ENCODE measurements at places on chromosomes 1 and 21. TPM values are rescaled to one million over a fixed set of nuclear protein-coding genes. Genes with fewer than 3 reads are reported as not detected.

- DNase-seq = no peak
These were observed 1.5 kb upstream of the KCNH1 start for GRCh38 chr1:211135342-211135950.

DNA sequence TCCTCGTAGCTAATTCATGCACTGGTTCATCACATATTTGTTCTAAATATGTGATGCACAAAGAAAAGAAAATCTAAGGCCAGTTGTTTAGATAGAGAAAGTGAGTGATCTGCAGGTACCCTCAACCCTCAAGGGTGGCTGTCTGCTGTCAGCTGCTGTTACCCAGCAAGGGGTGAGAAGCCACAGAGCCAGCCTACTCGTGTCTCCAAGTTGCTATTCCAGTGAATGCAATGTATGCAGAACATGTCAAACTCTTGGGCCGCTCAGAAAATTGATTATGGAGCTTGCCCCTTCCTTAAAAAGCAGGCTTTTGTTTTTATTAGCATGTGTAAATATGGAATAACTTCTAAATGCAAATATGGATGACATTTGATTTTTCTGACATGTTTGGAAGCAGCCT is 336.3 kb upstream of the ST6GALNAC5 start:
- no peak for DNase-seq

DNA sequence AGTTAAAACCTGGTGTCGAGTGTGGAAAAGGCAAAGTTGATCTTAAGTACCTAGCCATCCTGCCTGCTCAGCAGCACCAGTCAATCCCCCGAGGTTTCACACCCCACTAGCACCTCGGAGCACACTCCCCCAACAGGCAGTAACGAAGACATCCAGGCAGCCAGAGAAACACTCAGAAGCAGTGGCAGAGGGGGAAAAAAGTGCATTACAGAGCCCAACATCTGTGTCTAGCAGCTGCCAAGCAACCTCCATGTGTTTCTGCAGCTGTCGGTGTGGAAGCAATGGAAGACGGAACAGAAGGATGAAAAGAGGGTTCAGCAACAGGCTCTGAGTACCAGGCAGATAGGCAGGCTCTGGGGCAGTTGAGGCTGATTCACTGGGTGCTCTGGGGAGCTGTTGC is 73.4 kb upstream of the PROX1 start:
- DNase-seq = no peak

GRCh38 chr1:169483500-169483966 is 2.2 kb downstream of the SLC19A2 start:
- no peak for DNase-seq

DNA sequence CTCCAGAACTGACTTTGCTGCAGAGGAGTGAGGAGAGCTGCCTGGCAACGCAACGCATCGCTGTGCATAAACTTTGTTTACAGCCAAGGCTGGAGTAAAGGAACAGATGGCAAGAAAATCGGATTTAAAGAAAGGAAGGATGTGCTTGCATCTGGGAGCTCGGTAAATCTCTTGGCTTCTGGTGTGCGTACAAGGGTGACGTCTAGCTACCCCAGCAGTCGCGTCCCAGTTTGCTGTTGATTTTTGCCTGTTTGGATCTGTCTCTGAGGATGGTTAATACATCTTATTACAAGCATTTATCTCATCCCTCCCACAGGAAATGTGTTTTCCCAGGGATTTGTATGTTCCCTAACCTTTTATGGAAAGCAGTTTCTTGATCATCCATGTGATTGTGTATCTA is 73.3 kb upstream of the RALGPS2 start:
- DNase-seq = no peak

XCL2 gene
- total RNA-seq = not detected

Data from left cardiac atrium (tissue), 4 donors.